NCI-H1048 (cell line): ENCODE measurements at places on chromosomes 7 and 10.

DNA sequence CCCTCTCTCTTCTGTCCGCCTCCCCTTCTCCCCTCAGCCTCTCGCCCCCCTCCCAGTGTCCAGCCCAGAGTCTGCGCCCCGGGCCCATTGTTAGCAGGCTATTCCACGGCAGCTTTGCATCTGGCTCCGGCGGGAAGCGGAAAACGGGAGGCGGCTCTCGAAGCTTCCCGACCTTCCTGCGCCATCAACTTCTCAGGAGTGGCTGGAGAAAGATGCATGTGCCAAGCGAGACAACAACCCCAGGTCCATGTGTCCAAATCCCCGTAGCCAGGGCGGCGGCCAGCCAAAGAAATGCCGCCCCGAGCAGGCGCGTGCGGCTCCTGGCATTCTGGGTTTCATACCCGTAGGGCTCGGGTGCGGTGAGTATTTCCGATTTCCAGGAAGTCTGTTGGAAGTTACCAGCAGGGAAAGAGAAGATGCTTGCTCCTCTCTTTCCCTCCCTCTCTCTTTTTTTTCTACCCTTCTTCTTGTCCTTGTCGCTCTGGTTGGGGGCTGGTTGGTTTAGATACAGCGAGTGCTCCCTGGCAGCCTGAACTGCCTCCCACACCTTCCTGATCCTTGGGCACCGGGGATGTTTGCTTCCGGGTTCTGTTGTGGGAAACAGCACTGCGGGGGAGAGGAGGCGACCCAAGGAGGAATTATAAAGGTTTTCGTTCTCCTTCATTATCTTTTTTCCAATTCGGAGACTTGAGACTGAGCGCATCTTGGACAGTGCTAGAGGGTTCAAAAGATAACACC is 1.2 kb upstream of the HOXA2 start:
- DNase-seq: no peak

DNA sequence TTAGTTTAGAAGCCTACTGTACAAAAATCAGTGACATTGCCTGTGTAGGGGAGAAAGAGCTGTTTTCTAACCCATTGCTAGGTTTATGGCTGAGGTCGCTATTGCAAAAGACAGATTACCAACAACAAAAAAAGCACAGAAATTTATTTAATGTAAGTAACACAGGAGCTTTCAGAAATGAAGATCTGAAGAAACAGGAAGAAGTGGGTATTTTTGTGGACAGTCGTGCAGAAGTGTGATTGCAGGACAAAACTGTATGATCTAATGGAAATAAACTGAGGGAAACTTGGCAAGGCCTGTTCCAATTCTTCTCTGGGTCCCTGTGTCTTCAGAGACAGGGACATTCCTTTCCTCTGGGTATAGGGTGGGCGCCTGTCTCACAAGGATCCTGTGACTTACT is 87.4 kb downstream of the APBB1IP start:
- DNase-seq: no peak

DNA sequence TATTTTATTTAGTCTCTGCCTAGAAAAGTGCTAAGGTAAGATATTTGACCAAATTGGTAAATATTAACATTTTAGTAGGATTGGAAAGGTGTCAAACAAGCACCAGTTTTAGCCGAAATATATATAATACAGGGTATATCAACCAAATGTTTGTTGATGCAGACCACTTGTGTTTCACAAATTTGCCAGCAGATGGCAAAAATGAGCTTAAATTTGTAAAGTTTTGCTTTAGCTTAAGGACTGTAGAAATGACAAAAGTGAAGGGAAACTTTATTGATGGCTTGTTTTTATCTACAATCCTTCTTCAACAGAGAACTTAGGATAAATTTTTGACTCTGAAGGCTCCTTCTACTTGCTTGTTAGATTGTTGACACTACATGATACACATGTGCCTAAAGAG is 4.8 kb upstream of the POLR1F start:
- peak; percentile 5 for DNase-seq

DNA sequence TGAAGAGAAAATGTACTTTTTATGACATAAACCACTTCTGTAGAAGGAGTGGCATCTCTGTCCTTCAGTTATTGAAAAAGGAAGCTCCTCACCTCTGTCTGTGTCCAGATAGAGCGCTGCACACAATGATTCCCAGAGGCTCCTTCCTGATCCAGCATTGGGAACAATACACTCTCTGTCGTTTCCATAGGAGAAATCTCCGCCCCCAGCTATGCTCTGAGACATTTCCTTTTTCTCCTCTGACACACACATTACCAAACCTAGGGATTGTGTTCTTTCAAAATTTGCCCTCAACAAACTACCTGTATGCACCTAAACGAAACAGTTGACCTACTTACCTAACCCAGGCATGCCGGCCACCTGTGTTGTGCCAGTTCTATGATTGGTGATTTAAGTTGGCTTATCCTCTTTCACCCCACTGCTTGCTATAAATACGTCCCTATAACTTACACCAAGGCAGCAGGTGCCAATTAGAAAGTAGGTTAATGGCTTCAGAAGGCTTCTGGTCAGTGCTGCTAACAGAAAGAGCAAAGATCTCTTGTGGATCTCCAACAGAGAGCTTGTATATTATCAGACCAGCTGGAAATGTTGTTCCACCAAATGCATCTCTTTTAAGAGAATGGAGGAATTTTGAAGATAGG is 140.1 kb upstream of the JCAD start:
- DNase-seq: no peak

DNA sequence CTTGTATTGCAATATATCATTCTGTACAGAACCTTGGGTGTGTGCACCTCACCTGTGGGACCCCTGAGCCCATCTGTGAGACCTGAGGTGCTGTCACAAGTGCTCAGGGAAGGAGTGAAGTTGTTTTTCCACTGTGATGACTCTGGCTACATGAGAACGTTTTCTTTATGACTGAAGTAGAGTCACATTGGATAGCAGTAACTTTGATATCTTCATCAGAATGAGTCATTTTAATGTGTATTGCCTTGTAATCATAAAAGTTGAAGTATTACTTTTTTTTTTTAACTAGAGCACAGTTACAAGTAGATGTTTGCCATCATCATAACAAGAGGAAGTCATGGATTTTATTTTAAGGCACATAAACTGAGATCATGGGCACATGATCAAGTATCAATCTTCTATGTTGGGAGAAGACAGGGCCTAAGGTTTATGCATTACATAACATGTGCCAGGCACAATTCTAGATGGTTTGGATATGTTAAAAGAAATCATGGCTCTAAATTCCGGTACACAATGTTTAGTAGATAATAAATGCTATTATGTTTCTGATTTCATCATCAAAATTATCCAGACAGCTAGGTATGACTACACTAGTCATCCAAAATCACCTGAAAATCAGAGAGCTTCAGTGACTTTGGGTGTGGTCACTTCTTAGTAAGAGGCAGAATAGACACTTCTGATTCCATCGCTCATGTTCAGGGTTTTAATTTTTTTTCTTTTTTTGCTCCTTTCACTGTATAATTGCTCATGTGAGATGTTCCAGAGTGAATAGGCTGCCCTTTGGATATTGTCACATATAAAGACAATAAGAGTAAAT is 82.7 kb upstream of the KLF6 start:
- no peak for DNase-seq

- DNase-seq: no peak
These were observed 19.7 kb downstream of the RPS24 start for GRCh38 chr10:78053211-78053868.

GRCh38 chr7:1671594-1672451 is 1.7 kb downstream of the ELFN1 start:
- DNase-seq: no peak

- DNase-seq: no peak
These were observed 171.2 kb upstream of the COL1A2 start for GRCh38 chr7:94223375-94224084.

- no peak for DNase-seq
These were observed 122.6 kb downstream of the RGS10 start for GRCh38 chr10:119419931-119420330.

DNA sequence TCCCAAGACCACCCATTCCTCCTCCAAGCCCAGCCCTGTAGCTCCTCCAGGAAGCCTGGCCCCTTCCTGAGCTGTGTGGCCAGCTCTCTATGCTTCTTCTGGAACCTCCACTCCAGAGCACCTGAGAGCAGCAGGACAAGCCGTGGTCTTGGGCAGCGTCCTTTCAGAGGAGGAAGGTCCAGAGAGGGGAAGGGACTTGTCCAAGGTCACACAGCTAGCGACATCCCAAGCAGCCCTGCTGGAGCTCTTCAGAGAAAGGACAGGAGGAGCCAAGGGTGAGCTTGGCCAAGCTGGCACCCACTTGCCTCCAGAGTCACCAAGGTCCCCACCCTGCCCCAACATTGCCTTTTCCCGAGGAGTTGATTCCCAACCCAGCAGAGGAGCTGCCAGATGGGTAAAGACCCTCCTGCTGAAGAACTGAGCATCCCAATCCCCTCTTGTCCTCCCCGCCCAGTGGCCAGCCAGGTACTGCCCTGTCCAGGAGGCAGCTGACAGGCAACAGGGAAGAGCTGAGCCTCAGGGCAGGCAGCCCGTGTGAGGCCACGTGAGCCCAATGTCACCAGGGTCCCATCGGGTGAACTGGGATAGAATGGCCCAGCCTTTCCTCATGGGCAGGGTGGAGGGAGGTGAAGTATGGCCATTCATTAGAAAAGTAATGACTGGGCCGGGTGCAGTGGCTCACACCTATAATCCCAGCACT is 46.2 kb downstream of the UNC5B start:
- DNase-seq: no peak

DNA sequence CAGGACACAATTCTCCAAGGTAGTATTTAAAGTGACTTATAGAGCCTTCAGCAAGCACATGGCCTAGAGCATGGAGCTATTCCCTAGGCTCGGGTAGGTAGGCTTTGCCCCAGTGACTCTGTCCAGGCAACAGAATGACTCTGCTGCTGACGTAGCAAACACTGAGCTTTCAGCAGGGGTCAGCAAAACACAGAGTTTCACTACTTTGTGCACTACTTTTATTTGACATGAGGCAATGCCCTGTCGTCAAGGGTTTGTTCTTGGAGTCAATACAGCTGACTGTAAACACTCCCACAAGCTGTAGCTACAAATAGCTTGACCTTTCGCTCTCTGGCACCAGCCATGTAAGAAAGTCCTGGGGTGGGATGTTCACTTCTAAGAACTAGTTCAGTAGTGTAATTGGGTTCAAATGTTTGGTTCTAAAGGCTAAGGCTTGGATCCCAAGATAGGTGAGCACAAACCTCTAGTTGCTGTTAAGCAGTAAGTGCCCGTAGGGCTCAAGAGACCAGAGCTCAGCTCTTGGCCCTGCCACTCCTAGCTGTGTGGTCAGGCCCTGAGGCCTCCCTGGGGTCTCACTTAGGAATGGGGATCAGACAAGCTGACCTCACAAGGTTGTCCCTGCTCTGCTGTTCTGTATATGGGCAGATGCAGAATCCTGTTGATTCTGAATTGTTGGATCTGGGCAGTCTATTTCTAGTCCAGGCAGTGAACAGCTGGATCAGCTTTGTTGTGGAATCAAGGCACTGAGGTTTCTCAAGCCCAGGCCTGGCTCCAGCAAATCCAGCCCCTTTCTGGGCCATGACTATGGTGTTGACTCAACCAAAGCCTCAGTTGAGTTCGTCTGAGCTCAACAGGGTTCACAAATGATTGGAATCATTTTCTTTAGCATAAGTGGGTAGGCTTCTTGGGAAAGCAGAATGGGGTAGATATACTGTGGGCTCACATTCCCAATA is 10.7 kb downstream of the NODAL start:
- no peak for DNase-seq

- no peak for DNase-seq
These were observed 34.9 kb upstream of the LOXL4 start for GRCh38 chr10:98302741-98303365.

DNA sequence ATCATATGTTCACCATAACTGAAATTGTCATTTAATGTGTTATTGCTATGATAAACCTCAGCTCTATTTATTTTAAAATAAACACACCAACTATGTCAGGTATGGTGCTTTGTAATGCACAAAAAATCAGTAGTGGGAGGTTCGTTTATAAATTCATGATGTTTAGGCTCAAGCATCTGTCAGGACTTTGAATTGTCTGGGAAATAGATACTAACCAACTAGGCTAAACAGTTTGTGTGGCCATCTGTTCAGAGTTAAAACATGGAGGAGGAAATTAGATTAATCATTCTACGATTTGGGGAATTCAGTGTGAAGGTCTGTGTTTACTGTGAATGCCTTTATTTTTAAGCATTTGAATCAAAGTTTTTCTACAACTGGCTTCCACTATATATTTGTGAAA is 212.6 kb upstream of the FZD8 start:
- no peak for DNase-seq

DNA sequence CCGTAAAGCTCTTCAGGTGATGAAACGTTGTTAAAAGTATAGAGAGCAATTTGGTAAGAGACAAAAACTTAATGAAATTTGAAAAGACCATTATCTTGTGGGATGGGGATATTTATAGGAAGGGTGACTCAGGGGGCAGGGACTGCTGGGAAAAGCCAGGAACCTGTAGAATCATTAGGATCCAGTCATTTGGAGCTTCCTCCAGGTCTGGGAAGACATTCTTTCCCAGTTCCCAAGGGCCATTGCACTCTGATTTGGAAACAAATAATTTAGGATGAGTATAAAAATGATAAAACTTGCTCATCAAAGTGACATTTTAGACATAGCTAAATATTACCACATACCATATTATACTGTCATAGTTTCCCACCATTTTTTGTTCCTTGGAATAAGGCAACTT is 143.9 kb downstream of the PFKFB3 start:
- no peak for DNase-seq

DNA sequence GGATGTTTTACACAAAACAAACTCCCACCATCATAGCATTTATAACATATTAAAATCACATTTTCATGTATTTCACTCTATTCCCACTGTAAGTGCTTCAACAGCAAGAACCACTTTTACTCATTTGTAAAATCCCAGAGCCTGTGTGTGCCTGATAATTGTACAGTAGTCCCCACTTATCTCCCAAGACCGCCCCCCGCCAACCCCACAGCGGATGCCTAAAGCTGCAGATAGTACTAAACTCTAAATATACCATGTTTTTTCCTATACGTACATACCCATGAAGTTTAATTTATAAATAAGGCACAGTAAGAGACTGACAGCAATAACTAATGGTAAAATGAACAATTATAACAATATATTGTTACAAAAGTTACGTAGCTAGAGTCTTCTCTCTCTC is 33.5 kb downstream of the EZH2 start:
- DNase-seq: no peak

- no peak for DNase-seq
These were observed 30.7 kb downstream of the ELFN1 start for GRCh38 chr7:1700536-1701333.

GRCh38 chr10:34705563-34705962 is 109.5 kb downstream of the PARD3 start:
- DNase-seq: no peak
